ENCODE measurements at places on chromosomes 1 and 21.
A peak's percentile ranks its signal among the peaks of the same experiment; 100 is the strongest.

DNA sequence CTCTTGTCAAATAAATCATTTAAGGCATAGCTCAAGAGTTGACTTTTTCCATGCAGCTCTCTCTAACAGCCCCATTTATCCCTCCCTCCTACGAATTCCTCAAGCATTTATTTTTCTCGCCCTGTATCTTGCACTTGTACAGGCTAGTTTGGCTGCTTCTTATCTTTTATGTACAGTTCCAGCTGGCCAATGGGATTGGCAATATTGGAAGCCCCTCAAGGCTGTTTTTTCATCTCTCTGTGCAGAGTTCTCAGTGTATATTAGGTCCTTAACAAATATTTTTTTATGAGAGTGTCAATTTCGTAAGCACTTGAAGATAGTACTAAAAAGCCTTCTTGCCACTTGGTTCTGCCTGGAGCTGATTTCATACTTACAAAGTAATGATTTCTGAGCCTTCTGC, 356.0 kb downstream of the ST6GALNAC3 start:
- no peak for DNase-seq

- DNase-seq: no peak
Observed at GRCh38 chr1:27614625-27615344, 10.8 kb upstream of the AHDC1 start.

DNA sequence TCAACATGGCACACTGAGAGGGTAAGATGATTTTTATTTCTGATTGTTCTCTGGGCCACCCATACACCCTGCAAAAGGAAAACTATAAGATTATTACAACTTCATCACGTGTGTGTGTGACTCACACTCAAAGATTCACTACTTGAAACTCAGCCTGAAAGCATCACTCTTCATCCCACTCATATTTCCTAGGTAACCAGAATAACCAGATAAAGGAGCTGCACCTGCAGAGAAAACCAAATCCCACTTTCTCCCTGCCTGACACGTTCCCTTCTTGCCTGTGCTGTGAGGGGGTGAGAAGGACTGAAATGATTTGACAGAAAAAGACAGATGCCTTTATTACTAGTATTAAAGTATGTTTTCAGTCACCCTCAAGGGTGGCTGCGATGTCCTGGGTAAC, 131.6 kb downstream of the TGFBR3 start:
- no peak for DNase-seq

- no peak for DNase-seq
Observed at GRCh38 chr1:61213245-61214011, 131.1 kb downstream of the NFIA start.

DNA sequence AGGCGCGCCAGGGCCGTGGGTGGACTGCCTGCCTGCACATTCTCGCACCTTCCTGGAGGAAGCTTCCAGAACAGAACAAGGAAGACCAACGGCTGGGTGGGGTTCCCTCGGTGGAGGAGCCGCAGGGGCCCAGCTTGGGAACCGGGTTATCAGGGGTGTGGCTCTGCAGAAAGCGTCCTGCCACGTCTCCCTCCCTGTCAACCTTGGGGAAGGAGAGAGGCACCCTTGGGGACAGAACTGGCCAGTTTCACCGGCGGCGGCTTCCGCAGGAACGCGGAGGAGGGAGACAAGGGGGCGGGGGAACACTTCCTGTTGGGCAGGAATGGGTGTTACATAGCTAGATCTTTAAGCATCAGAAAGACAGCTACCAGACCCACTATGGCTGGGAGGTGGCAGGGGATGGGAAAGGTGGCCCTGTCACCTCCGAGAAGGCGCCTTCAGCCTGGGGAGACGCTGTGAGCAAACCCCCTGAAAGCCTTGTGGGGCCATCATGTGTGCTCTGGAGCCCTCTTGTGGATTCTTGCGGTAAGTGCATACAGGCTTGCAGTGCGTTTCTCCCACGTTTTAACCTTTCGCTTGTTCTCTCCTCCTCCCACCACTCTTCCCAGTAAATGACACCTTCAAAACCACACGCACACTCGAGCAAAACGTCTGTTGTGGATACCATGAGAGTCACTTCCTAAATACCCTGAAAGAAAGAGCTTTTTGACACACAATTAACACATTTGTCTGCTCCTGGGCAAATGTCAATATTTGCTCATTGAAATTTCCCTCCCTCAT, 3.8 kb upstream of the PLEKHA6 start:
- peak; percentile 62 for DNase-seq

- DNase-seq: peak; percentile 23
Observed at GRCh38 chr1:207825719-207826556, 74.1 kb downstream of the CD46 start.

DNA sequence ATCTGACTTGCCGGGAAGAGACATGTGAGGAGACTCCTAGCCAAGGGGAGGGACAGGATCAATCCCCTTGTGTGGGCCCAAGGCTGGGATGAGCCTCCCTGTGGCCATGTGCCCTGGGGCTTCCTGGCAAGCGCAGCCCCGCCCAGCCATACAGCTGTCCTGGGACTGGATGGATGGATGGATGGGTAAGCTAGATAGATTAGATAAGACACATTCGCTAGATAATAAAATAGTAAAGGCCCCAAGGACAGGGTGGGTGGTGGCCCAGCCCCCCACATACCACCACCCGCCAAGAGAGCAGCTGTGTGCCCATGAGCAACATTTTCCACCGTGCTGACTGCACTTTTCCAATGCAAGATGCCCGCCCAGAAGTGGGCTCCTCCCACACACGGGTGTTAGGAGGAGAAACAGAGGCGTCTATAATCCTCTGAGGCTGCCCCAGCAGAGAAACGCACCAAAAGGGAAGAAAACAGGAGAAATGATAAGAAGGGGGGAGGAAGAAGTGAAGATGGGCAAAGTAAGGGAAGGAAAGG, 25.1 kb downstream of the ZBTB17 start:
- DNase-seq: no peak

GRCh38 chr1:26268290-26269197, 11.3 kb upstream of the SH3BGRL3 start:
- DNase-seq: no peak

DNA sequence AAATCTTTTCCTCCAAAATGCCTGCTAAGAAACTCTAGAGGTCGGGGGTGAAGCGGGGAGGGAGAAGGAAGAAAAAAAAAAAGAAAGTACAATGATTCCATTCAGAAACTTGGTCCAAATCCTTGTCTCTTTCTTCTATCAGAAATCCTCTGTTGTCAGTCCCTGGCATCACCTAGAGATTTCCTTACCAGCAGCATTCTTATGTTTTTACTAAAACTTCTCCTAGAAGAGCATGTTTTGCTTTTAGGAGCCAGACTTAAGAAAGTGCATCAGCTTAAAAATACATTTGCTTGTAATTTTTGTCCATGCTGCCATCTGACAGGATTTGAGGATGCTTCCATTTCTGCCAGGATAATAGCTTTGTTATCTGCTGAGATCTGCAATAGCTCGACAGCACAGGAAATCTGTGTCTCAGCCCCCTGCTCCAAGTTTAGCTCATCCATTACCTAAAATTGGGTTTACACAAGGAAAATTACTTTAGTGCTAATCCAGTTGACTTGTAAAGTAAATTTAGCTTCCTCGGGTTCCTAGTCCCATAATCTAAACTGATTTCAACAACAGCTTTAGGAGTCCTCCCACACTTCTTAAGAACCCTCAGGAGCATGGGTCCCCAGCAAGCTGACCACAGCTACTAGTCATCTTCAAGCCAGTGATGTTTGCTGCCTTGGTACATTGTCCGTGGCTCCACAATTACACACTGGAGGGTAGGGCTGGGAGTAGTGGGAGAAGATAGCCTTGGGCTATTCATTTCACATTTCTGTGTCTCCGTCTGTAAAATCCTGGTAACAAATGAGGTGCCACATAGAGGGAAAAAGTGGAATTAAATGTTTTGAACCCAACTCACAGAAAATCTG, 92.3 kb upstream of the UBE2U start:
- DNase-seq: no peak

DNA sequence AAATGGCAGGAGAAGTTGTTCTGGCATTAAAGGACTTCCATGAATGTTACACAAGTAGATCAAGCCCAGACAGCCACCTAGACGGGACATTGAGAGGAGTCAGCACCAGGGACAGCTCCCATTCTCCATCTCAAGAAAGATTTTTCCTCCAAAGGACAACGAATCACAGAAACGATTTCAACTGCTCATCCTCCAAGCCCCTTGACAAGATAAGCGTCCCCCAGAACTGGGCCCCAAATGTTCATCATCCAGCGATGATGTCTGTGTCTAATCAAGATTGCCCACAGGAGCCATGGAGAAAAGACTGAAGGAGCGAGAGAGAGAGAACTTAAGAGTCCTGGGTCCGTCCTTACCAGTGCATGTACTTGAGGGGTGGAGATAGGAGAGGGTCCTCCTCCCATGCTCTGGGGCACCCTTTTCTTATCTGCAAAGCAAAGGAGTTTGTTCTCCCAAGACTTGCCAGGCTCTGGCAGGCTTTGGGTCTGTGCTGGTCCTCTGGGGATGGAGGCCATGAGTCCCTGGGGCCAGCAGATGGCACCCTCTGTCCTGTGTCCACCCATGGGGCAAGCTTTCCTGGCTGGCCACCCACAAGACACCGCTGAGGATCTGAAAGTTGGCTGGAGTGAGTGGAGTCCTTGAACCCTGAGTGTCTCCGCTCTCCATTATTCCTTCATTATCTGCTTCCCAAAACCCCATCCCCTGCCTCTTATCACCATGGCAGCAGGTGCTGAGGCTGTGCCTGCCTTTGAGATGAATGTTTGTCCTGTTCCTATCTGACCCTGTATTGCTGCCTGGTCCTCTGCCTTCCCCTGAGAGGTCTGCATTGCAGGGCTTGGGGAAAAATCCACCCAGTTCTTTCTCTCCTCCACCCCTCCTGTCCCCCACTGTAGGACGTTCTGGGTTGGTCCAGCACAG, 164.6 kb downstream of the ACTL8 start:
- DNase-seq: peak; percentile 27

GRCh38 chr1:211613108-211613947, 34.4 kb upstream of the SLC30A1 start:
- peak; percentile 90 for DNase-seq

DNA sequence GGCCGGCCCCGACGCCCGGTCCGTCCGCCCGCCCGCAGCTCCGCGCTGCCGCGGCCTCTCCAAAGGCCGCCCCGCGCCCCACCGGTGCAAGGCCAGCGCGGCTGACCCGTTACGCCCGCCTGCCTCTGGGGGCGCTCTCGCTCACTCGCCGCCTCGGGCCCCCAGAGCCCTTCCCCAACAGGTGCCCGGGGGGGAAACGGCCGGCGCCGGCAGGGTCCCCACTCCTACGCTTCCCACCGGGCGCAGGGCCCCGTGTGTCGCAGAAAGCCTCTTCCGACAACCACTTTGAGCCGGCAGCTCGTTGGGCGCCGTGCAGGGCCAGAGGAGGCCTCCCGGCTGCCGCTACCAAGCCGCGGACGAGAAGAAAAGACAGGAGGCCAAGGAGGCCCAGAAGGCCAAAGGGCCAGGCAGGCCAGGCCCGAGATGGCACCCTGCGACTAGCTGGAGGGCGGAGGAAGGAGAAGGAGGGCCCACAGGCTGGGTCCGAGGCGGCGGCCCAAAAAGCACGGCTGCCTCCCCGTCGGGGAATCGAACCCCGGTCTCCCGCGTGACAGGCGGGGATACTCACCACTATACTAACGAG, 64.9 kb upstream of the FCGR2A start:
- DNase-seq: peak; percentile 80

DNA sequence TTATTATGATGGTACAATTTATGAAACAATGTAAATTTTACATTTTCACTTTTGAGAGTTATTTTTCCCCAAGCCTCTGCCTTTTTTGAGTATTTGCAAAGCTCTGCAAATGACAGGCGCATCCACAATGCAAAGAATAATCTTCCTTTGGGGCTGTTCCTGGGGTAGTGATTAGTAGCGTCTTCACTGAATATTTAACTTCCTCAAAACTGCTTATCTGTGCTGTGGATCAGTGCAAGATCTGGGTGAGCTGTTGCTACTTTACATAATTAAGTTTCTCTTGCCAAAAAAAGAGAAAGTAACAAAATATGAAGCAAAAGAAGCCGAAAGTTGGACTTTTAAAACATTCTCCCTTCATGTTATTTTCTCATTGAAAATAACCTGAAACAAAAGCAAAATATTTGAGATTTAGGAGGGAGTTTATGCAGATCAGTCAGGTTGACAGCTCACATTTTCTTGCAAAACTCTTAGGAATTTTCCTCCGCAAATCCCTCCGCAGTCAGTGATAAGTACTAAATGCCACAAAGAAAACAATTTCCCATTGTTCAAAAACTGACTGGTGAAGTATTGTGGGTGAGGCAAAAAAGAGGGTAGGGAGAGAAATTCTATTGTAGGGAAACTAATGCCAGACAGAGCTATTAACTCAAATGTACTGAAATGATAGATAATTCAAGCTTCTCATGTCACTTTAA, 276.4 kb upstream of the B3GALT2 start:
- no peak for DNase-seq

DNA sequence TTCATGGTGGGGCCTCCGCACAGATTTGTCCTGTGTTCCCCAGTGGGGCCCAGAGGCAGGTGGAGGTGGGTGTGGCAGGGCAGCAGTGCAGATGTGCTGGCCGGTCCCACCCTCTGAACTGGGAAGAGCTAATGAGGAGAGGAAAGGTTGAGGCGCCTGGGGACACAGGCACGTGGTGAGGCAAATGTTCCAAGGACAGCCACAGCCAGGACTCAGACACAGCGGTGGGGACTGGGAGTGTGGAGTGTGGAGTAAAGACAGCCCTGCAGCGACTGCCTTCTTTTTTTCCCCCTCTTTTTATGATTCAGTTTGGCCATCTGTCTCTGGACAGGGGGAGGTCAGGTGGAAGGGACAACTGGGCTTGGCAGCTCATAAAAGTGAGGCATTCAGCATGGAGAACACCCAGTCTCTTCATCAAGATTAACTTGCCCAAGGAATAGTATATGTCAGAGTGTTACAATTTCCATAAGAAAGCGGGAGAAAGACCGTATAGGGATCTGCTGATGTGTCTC, 104.2 kb upstream of the GCLM start:
- no peak for DNase-seq

DNA sequence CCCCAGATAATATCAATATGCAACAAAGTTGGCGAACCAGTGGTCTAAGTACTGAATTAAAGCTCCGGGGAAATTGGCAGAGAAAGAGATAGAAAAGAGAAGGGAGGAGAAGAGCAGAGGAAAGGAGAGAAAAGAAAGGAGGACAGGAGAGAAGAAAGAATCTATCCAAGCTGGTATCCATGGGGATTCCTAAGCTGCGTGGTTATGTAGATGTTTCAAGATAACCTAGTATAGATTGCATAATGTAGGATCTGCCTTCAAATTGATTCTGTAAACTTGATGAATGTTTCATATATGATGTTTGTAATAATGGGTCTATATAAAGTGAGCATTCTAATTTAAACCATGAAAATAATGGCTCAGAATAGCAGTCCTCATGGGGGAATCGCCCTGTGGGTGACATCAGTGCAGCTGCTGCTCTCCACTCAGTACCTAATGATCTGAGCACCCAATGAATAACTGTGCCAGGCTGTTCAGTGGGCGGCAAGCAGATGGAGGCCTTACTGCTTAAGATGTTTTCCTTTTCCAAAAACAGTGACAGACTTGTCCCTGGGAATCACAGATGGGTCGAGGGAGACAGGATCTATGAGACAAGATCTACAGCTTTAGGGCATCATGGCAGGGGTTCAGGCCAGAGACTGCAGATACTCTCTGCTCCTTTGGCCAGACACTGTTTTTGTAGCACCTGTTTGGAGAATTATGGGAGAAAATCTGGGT, 78.0 kb downstream of the LAMC2 start:
- no peak for DNase-seq

All from LoVo (cell line).